SJCRH30 (cell line): ENCODE measurements at places on chromosomes 16 and 17.
A peak's percentile ranks its signal among the peaks of the same experiment; 100 is the strongest.

- peak; percentile 93 for DNase-seq
Measured at GRCh38 chr17:61247439-61247838, 152.2 kb upstream of the TBX2 start.

DNA sequence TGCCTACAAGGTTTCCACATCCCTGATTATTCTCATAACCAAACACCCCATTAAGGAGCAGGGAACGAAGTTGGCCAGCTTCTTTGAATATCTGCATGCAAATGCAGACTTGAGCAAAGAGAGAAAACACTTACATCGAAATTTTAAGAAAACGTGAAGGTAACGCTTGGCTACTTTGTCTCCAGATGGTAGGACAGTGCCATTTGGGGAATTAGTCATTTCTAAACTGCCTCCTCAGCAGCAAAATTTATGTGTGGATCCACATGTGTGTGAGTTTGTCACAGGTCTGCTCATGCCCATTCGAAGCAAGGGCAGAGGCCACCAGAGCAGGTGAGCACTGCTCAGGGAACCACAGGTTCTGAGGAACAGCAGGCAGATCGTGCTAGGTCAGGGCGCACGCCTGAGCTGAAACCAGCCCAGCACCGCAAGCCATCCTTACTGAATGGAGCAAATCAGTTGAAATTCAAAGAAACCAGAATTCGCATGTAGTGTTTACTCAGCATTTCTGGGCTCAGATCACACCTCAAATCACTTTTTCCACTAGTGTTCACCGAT, 80.1 kb downstream of the SOCS1 start:
- no peak for DNase-seq

DNA sequence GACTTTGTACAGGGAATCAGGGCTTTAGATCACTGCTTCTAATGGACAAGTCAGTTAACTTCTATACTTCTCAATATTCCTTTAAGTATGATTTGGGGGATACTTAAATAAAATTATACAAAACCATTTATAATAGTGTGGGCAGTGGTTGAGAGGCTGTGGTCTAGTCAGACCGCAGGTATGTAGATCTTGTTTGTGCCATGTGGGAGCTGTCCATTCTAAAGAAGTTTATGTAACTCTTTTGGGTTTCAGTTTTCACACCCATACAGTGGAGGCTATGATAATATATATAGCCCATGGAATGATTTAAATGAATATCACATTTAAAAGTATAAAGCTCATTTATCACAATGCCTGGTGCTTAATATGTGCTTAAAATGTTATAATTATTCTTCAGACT, 654.3 kb upstream of the KIF2B start:
- peak; percentile 7 for DNase-seq

DNA sequence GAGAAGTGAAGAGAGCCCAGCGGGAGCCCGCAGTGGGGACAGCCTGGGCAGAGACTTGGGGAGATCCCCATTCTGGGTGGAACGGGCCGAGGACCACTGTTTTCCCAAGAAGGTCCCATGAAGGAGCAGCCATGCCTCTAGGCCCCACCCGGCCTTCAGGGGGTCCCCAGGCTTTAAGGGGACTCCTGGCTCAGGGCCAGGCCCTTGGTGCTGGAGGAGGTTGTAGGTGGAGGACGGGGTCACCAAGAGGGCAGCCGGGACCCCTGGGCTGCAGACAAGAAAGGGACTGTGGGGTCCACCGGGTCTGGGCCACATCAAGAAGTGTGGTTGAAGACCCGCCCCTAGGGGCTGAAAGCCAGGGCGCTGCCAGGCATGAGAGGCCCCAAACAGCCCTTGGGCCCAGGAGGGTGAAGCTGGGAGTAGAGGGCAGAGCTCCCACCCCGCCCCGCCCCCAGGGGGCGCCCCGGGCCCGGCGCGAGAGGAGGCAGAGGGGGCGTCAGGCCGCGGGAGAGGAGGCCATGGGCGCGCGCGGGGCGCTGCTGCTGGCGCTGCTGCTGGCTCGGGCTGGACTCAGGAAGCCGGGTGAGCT, at the start of gene PRSS21:
Gene PRSS21 (plus strand): TSS at position 487 of the 589 bp plus-strand sequence. CDS start 32 bp downstream, at position 519.
- DNase-seq = no peak

- no peak for DNase-seq
Measured at GRCh38 chr17:17059301-17059890, 17.1 kb downstream of the MPRIP start.

GRCh38 chr16:85625485-85626117, 12.5 kb downstream of the GSE1 start:
- DNase-seq = no peak

DNA sequence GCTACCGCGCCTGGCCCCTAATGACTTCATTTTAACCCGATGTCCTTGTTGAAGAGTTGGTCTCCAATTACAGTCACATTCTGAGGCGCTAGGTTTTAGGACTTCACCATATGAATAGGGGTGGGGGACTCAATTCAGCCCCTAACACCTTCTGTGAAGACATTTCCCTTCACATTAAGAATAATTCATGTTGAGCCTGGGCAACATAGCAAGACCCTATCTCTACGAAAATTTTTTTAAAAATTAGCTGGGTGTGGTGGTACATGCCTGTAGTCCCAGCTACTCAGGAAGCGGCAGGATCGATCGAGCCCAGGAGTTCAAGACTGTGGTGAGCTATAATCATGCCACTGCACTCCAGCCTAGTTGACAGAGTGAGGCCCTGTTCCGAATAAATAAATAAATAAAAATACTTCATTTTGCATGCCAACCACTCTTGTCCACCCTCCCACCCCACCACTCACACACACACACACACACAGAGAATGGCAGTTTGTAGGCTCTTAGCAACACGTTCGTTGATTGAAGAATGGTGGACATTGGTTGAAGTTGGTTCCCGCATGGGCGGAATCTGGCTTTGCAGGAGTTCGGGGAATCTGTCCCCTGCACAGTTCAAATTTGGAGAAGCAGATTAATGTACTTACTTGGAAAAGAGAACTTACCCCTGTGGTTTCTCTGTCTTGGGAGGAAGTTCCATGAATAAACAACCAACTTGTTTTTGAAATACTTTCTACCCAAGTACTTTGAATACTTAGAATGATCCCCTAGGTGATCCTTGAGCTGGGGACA, 27.8 kb upstream of the TVP23A start:
- DNase-seq = no peak

DNA sequence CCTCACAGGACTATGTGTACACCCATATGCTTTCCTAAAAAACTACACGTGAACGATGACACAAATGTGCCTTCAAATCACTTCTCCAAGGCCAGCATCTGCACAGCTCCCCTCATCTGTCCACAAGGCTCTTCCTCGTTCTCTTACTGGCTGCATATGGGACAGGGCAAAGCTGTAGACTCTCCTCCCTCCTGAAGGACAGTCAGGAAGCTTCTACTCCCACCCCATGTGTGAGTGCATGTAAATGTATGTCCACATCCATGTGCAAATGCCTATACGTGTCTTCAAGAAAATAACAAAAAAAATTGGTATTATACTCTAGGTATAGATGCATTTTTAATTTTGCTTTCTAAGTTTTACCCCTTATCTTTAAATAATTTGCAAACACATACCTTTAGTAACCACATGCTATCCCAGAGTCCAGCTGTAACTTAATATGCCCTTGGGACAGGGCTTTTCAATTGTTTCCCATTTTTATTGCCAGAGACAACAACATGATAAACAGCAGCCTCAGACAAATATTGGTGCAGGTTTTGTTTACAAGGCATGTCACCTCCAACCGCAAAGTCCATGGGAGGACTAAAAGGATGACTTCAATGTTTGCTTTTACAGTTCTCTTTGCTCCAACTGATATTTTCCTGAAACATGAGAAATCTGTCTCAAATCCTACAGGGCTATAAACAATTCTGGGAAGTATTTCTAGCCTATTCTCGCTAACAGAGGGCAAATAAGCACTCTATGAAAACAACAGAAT, 31.6 kb upstream of the FAAP100 start:
- DNase-seq = no peak

DNA sequence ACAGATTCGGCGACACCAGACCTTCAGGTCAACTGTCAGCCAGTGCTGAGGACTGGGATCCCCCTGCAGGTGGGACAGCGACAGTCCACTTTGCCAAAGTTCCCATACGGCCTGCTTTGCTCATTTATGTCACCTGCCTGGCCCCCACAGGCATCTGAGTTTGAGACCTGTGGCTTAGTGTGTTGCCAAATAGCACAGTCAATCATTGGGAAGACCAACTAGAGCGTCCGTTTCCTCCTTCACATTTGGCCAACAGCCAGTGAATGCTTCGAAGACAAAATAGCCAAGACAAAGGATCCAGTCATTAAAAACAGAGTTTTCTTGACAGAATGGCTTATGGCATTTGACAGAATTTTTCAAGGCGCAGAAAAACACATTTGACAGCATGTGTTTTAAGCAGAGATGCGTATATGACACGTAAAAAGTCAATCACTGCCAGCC, 113.8 kb downstream of the ABCC12 start:
- DNase-seq = peak; percentile 57

GRCh38 chr17:64709481-64709880, 47.4 kb upstream of the SMURF2 start:
- DNase-seq = no peak

DNA sequence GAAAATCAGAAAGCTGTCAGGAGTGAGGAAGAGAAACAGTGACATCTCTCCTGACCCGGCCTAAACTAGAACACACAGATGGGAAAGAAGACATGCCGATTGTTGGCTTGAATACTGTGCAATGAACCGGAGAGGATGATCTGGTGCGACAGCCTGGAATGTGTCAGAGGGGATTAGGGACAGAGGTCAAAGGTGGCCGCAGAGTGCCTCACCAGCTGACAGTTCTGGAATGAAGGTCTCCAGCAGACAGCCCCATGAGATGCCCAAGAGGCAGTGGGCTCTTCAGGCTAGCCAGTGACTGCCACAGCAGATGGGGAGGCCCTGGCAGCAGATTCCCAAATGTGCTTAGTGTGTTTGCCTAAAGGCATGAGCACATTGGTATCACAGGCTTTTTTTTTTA, 623.2 kb downstream of the CDH8 start:
- no peak for DNase-seq

- DNase-seq = peak; percentile 92
Measured at GRCh38 chr17:43900183-43900857, 7.0 kb downstream of the MPP2 start.

DNA sequence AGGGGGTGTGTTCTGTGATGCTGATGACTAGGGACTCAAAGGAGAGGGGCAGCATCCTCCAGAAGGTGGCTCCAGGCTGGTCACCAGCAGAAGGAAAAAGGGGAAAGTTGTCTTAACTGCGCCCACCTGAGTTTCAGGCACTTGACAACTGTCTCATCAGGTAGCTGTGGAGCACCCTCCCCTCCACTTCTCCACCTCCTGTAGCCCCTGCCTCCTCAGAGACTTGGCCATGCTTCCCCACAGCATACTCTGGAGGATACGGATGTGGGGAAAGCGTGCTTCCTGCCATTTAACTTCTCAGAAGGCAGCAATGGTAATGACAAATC, 17.9 kb downstream of the CFAP20 start:
- DNase-seq = no peak

DNA sequence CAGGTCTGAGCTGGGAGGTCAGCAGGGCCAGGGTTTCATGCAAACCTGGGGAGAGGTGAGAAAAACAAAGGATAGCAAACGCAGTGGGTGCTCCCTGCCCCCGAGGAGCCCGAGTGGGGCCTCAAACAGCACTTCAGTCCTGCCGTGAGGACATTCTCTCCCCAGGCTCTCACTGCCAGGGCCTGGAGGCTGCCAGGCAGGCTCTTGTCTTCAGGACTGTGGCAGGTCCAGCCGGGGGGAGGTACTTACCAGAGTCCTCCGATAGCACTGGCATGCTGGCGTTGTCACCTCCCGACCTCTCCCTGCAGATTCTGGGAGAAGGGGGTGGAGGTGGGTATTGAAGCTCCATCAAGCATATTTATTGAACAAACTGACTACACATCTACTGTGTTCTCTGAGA, 1.3 kb downstream of the MPP3 start:
- DNase-seq = no peak

- DNase-seq = no peak
Measured at GRCh38 chr17:69743091-69743490, 328.6 kb downstream of the MAP2K6 start.

GRCh38 chr17:10149573-10150399, 48.6 kb downstream of the GAS7 start:
- no peak for DNase-seq

DNA sequence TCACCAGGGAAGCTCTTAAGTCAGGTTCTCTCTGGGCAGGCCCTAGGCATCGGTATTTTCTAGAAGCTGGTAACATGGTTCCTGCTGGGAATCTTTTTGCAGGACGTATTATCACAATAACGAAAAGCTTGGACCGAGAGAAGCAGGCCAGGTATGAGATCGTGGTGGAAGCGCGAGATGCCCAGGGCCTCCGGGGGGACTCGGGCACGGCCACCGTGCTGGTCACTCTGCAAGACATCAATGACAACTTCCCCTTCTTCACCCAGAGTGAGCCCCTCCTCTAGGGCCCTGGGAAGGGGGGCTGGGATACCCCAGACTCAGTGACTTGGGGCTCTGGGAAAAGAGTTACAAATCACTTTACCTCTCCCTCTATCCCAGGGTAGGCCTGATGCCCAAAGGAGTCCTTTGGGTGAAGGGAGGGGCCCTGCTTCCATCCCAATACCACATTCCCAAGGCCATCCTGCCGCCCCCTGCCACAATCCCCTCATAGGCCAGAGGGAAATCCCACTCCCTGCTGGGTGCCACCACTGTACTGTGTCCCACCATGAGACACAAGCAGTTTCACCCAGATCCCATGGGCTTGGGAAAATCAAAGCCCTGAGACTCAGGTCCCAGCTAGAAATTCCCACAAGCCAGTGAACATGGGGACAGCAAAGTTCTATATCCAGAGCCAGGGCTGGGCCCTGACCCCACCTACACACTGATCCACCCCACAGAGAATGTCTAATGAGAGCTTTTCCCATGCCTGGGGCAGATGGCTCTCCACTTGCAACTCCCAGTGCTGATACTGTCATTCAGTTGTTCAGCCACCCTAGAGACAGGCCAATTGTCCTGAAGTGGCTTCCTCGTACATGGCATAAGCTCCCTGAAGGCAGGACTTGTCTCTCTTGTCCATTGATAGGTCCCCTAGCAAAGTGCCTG, 23.0 kb downstream of the CDH5 start:
- DNase-seq = no peak

DNA sequence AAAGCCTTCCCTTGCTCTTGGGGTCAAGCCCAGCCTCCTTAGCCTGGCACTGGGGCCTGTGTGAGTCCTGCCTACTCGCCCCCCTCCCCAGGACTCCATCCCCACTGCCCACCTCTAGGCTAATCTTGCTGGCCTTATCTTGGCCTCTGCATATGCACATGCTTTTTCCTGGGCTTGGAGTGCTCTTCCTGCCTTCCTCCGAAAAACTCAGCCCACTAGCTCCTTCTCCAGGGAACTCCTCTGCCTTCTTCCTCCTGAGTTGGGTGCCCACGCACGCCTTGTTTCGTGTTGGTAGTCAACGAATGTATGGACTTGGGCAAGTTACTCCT, 16.5 kb downstream of the TBX2 start:
- no peak for DNase-seq

GRCh38 chr16:55297062-55297909, 26.7 kb upstream of the IRX6 start:
- peak; percentile 41 for DNase-seq
